ENCODE measurements at places on chromosomes 11 and 22.

DNA sequence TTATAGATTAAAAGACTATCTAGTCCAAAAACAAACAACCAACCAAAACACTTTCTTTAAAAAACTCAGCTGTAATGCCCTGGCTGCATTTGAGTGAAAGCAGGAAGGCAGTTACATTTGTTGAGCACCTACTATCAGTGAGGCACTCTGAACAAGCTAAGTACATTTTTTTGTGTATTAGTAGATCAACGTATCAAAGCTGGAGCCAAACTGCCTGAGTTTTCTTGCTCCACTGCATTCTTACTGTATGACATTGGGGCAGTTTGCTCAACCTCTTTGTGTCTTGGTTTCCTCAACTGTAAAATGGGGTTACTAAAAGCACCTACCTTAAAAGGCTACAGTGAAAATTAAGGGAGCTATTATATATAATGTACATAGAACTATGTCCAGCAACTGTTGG is 22.0 kb downstream of the COA4 start:
- H3K4me3 ChIP-seq: no peak overlapping the region
- no peaks in the 10 kb centered on the region for H3K4me1 ChIP-seq
- no peaks in the 10 kb centered on the region for H3K27me3 ChIP-seq
- DNase-seq: no peak
- H3K27ac ChIP-seq: no peak overlapping the region
- H3K36me3 ChIP-seq: no peaks in the 10 kb centered on the region

- no peaks in the 10 kb centered on the region for H3K27me3 ChIP-seq
- H3K27ac ChIP-seq: no peak overlapping the region
- H3K4me3 ChIP-seq: no peak overlapping the region
- H3K36me3 ChIP-seq: no peaks in the 10 kb centered on the region
Observed at GRCh38 chr22:28943501-28943879, 60.1 kb downstream of the ZNRF3 start.

DNA sequence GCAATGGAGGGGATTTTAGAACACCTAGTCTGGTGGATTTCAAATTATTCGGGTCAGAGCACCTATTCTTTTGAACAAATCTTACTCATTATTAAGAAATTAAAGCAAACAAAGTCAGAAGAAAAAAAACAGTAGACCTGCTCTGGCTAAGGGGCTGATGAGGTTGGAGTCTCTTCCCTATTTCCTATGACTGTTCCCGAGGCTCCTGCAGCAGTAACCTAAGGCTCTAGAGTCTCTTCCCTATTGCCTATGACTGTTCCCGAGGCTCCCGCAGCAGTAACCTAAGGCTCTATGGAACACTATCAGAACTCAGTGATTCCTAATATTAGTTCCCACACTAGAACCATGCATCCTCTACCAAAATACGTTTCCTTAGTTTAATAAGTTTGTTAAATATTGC is 607.9 kb downstream of the NTM start:
- H3K36me3 ChIP-seq: no peaks in the 10 kb centered on the region
- H3K4me1 ChIP-seq: no peaks in the 10 kb centered on the region
- H3K4me3 ChIP-seq: no peak overlapping the region

DNA sequence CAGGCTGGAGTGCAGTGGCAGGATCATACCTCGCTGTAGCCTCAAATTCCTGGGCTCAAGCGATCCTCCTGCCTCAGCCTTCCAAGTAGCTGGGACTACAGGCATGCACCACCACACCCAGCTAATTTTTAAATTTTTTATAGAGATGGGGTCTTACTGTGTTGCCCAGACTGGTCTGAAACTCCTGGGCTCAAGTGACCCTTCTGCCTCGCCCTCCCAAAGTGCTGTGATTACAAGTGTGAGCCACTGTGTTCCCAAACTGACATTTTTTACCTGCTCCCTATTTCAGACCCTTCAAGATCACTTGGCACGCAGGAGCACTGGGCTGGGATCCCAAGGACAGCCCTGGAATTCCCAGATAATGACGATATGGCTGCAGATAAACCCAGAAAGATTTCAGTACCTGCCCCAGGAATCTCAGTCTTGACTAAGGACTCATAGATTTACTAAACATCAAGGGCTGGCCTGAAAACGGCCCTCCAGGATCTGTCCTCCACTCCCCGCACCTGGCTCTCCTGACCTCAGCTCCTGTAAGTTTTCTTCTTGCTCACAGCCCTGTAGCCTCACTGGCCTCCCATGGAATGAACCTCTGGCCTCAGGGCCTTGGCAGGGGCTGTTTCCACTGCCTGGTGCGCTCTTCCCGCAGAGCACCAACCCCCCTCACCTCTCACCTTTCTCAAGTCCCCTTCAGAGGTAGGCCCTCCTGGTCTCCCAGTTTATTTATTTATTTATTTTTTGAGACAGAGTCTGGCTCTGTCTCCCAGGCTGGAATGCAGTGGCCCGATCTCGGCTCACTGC is 3.6 kb upstream of the CSNK1E start:
- peaks cover 11% of the 10 kb centered on the region for H3K4me1 ChIP-seq
- no peak overlapping the region for H3K4me3 ChIP-seq
- no peak for DNase-seq
- H3K27me3 ChIP-seq: no peaks in the 10 kb centered on the region

- DNase-seq: no peak
- H3K4me1 ChIP-seq: no peaks in the 10 kb centered on the region
- H3K27me3 ChIP-seq: no peaks in the 10 kb centered on the region
- no peak overlapping the region for H3K27ac ChIP-seq
Observed at GRCh38 chr11:12785901-12786300, 111.7 kb downstream of the TEAD1 start.

GRCh38 chr11:12653729-12654128 is 20.5 kb upstream of the TEAD1 start:
- no peak overlapping the region for H3K4me3 ChIP-seq
- H3K27me3 ChIP-seq: no peaks in the 10 kb centered on the region
- H3K27ac ChIP-seq: no peak overlapping the region
- no peak for DNase-seq
- H3K4me1 ChIP-seq: no peaks in the 10 kb centered on the region

DNA sequence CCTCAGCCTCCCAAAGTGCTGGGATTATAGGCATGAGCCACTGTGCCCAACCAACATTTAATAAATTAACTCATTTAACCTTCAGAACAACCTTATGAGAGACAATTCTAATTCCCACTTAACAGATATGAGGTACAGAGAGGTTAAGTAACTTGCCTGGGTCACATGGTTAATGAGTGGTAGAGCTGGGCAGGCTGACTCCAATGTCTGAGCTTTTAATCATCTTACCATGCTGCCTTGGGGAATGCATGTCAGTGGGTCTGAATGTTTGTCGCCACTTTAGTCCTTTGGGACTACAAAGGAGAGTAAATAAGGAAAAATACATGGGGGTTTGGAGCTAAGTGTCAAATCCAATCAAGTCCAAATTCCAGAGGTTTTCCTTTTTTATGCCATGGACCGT is 11.2 kb upstream of the PIK3C2A start:
- H3K27ac ChIP-seq: no peak overlapping the region
- H3K27me3 ChIP-seq: no peaks in the 10 kb centered on the region
- H3K4me3 ChIP-seq: no peak overlapping the region

- no peak for DNase-seq
- no peak overlapping the region for H3K27ac ChIP-seq
- H3K36me3 ChIP-seq: no peaks in the 10 kb centered on the region
Observed at GRCh38 chr11:69516526-69516925, 35.1 kb downstream of the LINC01488 start.

DNA sequence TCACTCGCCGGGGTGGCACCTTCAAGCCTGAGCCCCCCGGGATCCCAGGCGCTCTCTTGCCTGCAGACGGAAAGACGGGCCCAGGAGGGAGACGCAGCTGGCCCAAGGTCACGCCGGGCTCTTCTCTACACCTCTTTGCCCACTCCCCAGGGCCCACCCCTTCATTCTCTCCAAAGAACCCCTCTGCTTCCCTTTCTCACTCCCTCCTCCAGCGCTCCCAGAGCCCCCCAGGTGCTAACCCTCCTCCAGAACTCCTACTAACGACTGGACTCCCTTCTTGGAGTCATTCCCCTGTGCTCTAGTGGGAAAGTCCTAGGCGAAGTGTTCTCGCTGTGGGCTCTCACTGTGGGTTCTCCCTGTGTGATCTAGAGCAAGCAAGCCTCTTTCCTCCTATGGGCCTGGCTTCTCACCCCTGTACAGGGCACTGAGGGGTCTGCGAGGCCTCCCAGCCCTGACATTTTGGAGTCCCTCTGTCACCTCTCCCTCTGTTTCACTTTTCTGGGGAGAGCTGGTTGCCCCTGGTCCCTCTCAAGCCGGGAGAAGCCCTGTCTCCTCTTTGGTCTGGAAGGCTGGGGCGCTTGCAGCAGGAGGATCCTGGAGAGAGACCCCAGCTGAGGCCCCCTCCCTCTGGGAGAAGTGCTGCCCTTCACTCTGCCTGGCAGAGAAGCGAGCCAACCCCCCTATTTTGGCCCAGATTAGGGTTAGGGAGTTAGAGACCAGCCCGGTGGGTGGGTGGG is 858 bp downstream of the OAF start:
- H3K4me1 ChIP-seq: peaks cover 11% of the 10 kb centered on the region
- no peak overlapping the region for H3K27ac ChIP-seq
- H3K4me3 ChIP-seq: peak overlapping the region; percentile 54
- no peak for DNase-seq
- H3K36me3 ChIP-seq: no peaks in the 10 kb centered on the region

DNA sequence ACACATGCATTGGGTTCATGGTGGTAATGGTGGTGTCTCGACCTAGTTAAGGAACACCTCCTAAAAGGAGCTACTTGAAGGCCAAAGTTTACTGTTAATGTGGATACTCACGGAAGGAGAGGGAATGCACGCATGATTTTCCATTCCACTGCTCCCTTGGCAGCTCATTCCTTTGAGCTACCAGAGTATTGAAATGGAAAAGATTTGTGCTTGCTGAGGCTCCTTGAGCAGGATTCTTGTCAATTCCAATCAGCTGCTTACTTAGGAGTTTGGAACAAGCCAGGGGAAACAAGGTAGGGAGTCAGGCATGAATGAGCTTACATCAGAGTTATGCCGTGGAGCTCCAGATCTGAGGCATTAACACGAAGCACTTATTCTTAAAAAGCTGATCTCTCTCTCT is 108.8 kb downstream of the GRIA4 start:
- no peaks in the 10 kb centered on the region for H3K36me3 ChIP-seq
- no peaks in the 10 kb centered on the region for H3K27me3 ChIP-seq

- no peak overlapping the region for H3K4me3 ChIP-seq
- H3K27me3 ChIP-seq: peaks cover 12% of the 10 kb centered on the region
- no peak for DNase-seq
Observed at GRCh38 chr11:33920838-33921613, 29.1 kb upstream of the LMO2 start.

- H3K4me1 ChIP-seq: no peaks in the 10 kb centered on the region
- no peaks in the 10 kb centered on the region for H3K36me3 ChIP-seq
- H3K4me3 ChIP-seq: no peak overlapping the region
- H3K27me3 ChIP-seq: no peaks in the 10 kb centered on the region
- no peak overlapping the region for H3K27ac ChIP-seq
- no peak for DNase-seq
Observed at GRCh38 chr11:11345099-11345498, 8.0 kb downstream of the CSNK2A3 start.

DNA sequence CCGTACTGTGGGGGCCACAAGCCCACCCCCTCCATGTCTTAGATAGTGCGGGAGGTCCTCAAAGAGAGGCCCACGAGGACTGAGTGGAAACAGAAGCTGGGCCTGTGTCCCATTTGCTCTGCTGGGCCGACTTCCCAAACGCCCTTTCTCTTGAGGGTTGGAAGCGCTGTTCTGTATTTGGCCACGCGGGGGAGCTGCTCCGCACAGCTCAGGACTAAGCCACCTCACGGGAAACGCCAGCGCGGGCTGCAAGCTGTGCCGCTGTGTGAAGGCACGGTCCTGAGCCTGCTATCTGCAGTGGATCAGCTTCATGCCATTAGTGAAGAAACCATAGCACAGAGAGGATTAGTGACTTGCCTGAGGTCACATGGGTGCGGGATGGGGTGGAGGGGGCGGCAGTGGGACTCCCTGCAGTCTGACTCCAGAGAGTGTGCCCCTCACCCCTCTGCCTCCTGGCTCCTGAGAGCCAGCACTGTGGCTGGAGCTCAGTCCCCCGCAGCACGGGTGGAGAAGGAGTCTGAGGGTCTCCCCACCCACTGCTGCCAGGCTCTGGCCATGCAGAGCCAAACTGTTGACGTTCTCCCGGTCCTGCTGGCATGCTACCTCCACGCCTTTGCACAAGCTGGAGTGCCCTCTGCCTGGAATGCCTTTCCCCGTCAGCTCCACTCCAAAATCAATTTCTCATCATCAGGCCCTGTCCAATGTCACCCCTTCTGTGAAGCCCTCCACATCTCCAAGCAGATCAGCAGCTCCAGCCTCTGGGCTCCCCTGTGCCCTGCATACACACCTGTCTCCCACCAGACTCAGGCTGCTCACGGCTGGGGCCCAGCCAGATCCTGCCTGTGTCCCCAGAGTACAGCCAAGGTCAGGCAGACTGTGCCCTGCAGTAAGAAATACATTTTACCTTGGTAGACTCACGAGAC is 51.5 kb upstream of the LRRC32 start:
- H3K4me1 ChIP-seq: no peaks in the 10 kb centered on the region
- H3K4me3 ChIP-seq: no peak overlapping the region
- peak; percentile 55 for DNase-seq
- no peaks in the 10 kb centered on the region for H3K36me3 ChIP-seq
- H3K27me3 ChIP-seq: peaks cover 13% of the 10 kb centered on the region
- no peak overlapping the region for H3K27ac ChIP-seq

GRCh38 chr11:8624698-8625097 is 30.7 kb upstream of the STK33 start:
- H3K36me3 ChIP-seq: peaks cover 34% of the 10 kb centered on the region
- H3K4me1 ChIP-seq: no peaks in the 10 kb centered on the region
- H3K27ac ChIP-seq: no peak overlapping the region
- H3K4me3 ChIP-seq: no peak overlapping the region
- no peak for DNase-seq

GRCh38 chr11:108115500-108116140 is 5.7 kb upstream of the ACAT1 start:
- no peak overlapping the region for H3K4me3 ChIP-seq
- no peak overlapping the region for H3K27ac ChIP-seq
- 0 out of 2 replicates have a peak, but pooled peaks cover 2% of the 10 kb centered on the region for H3K4me1 ChIP-seq
- H3K36me3 ChIP-seq: no peaks in the 10 kb centered on the region
- DNase-seq: peak; percentile 52
- H3K27me3 ChIP-seq: no peaks in the 10 kb centered on the region

- no peaks in the 10 kb centered on the region for H3K4me1 ChIP-seq
- DNase-seq: no peak
- H3K27me3 ChIP-seq: peaks cover 5% of the 10 kb centered on the region
- no peak overlapping the region for H3K27ac ChIP-seq
- H3K36me3 ChIP-seq: no peaks in the 10 kb centered on the region
Observed at GRCh38 chr22:49554741-49555140, 272.9 kb downstream of the BRD1 start.

- H3K4me3 ChIP-seq: no peak overlapping the region
- H3K27me3 ChIP-seq: no peaks in the 10 kb centered on the region
- no peaks in the 10 kb centered on the region for H3K4me1 ChIP-seq
- no peak for DNase-seq
- no peaks in the 10 kb centered on the region for H3K36me3 ChIP-seq
- no peak overlapping the region for H3K27ac ChIP-seq
Observed at GRCh38 chr22:23008896-23009295, 61.4 kb upstream of the GNAZ start.
